ENCODE measurements at places on chromosomes 16 and 17.

GRCh38 chr17:16298140-16298662 is 55.1 kb downstream of the CENPV start:
- DNase-seq: no peak

DNA sequence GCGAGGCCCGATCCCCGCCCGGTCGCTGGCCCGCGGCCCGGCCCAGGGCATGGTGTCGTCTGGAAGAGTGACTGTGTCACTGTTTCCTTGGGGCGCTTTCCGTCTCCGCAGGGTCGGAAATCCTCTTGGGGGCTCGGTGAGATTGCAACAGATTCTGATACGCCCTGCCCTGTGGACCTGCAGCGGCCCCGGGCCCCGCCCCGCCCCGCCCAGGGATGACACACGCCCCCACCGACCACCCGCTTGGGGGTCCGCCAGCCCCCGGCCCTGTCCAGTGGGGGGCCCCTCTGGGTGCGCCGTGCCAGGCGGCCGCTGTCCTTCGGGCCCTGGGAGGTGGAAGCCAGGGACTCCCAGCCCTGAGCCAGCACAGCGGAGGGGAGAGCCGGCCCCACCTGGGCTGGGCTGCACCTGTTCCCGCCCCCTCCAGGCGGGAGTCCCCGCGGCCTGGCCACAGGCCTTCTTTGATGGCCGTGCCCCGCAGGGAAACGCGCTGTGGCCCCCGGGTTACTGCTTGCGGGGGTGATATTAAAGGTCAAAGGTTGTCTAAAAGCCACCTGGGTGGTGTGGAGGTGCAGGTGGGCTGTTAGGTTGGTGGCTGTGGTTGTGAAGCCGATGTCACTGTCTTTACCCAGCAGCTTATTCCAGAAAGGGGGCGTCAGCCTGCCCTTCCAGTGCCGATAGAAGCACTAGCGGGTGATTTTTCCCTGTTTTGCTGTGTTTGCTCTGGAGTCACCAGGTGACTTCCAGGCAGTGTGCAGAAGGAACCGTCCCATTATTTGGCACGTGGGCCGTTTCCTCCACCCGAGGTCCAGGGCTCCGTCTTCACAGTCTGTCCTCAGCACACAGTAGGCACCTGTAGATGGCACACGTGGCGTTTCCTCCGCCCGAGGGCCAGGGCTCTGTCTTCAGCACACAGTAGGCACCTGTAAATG is 752 bp downstream of the TBC1D24 start:
- peak; percentile 80 for DNase-seq

GRCh38 chr16:22063888-22064467 is 28.4 kb upstream of the VWA3A start:
- no peak for DNase-seq

DNA sequence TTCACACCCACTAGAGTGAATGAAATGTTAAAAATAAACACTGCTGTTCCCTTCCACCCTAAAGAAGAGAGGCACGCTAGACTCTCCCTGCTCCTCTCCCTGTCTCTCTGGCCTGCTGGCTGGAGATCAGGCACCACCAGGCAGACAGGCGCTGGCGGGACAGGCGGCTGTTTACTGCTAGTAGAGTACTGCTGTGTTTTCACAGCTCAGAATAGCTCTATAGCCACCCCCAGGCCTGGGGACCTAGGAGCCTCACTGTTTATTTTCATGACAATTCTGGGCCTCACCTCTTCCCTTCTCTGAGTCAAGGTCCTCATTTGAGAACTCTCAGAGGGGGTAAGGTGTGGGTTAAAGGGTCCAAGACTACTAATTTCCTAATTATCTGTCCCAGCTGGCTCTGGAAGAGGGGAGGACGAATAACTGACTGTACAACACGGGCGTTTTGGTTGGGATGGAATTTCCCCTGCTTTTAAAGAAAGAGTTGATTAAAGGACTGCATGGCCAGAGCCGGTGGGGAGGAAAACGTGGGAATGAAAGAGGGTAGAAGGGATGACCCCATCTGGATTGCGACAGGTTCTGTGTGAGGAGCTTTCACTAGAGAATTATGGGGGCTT is 9.0 kb upstream of the G6PC1 start:
- no peak for DNase-seq

DNA sequence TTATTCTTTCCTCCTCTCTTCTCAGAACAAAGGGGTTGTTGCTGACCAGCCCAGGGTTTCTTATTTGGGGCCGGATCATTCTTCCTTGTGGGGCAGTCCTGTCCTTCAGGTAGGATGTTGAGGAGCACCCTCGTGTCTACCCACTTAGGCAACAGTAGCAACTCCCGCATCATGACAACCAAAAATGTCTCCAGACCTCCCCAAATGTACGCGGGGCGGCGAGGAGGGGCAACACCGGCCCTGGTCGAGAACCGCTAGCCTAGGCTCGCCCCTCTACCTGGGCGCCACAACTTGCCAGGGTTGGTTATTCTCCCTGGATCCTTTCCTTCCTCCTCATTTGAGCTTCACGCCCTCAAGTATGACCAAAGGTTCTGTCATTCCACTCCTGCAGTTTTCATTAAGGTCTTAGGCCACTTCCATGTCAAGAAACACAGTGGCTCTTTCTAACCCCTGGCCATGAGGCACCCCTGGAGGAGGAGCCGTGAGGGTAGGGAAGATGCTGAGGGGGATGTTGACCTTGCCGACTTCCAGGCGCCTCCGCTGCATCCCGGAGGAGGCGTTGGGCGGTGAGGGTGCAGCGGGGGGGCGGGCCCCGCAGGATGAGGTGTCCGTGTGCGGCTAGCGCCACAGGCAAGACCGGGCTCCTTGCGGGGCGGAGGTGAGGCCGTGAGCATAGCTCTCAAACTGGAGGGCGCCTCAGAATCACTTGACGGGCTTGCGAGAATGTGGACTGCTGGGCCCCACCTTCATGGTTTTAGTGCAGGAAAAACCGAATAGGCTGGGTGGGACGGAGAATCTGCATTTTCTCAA is 712 bp upstream of the SPECC1 start:
- no peak for DNase-seq

Measured in activated CD8-positive, alpha-beta memory T cell treated with anti-CD3 and anti-CD28 coated beads for 24 hours (primary cell).